Caco-2 (cell line): ENCODE measurements at places on chromosomes 6 and 20. TPM values are rescaled to one million over a fixed set of nuclear protein-coding genes. Genes with fewer than 3 reads are reported as not detected.

SIRPA gene
- total RNA-seq, result 31.6 and 33.3 TPM in 2 replicates

CST1 gene
- 319 and 499 TPM in 2 replicates for total RNA-seq

TMEM151B gene
- not detected in 2 replicates for total RNA-seq

TFAP2A gene
- total RNA-seq, result 6.3 and 8.7 TPM in 2 replicates

FOXP4 gene
- 108 and 117 TPM in 2 replicates for total RNA-seq

BNIP5 gene
- total RNA-seq, result 0.50 and 0.53 TPM in 2 replicates
